HS-5 (cell line): ENCODE measurements at places on chromosomes 5 and 9.
A peak's percentile ranks its signal among the peaks of the same experiment; 100 is the strongest.

- no peak for DNase-seq
Observed at GRCh38 chr9:36249189-36249588, 9.1 kb downstream of the GNE start.

DNA sequence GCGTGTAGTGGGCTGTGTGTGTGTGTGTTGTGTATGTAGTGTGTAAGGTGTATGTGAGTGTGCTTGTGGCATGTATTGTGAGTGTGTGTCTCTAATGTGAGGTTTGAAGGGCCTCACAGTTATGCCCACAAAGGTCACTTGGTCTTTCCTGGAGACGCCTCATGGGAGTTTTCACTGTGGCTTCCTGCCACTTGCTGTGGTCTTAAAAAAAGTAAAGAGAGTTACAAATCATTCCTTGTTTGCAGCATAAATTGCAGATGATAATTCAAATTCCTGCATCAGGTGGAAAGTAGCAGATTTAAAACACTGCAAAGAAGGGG is 72.6 kb downstream of the TENT4A start:
- DNase-seq: no peak

DNA sequence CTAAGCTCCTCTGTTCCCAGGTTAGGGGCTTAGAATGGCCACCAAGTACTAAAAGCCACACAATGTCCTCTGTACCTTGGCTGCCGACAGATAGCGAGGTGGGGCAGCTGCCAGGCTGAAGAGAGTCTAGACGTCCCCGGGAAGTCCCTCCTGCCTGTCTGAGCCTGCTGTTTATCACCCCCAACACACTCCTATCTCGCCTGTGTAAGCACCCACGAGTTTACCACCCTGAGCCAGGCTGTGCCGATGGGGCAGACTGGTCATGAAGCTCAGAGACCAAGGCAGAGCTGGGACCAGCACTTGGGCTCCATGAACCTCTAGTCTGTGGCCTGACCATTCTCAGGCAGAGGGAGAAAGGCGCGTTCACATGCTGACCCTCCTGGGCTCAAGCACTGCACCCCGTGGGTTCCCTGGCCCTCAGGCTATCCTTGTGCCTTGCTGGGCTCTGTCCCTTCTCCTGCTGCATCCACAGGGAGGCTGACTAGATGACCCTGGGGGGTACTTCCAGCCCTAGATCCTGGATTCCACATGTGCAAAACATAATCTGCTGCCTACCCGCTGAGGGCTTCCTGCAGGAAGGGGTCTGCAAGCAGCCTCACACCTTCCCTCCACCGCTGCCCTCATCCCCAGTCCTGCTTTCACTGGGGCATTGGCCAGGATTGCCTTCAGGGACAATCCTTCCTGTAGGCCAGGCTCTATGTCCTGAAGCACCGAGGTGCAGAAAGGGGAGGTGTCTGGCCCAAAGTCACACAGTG is 18.6 kb upstream of the SLC25A51 start:
- no peak for DNase-seq

DNA sequence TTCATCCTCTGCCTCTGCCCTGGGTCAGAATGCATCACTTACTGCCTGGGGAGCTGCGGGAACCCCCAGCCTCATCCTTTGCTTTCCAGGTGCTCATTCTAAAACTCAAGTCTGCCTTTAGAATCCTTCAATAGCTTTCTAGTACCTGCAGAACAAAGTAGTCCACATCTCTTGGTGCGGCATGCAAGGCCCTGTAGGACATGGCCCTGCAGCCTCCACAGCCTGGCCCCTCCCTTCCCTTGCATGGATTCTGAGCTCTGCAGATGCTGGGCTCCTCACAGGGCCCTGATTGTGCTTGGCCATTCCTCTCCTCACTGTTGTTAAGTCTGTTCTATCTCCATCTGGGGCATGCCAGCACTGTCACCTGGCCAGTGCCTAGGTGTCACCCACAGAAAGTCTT is 141.6 kb downstream of the ADCY2 start:
- no peak for DNase-seq

DNA sequence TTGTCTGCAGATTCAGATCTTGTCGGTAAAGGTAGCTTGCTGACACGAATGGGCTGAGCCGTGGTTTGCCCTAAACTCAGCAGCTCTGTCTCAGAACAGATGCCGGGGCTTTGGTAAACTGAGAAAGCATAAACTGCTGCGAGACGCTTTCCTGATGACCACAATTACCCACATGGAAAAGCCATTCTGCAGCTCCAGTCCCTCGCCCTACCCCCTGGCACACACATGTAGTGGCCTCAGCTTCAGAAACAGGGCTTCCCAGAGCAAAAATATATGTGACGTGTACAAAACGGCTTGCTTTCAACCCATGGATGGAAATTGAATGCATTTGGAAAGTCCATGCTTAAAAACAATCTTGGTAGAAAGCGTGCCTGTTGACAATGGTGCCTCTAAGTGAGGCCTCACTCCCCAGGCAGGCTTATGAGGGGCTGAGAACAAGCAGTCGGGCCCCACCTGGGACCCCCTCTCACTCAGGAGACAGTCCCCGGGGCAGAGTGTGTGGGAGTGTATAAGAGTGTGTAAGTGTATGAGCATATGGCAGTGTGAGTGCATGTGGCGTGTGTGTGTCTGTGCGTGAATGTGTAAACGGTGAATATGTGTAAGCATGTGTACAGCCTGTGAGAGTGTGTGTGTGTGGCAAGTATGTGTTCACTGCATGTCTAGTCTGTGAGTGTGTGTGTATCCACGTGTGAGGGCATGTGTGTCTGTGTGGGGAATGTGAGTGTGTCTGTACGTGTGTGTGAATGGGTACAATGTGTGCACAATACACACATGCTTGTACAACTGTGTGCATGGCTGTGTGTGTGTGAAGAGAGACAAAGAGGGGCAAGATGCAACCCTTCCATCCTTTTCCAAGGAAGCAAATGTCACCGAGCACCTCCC is 88.2 kb upstream of the SMIM23 start:
- no peak for DNase-seq

DNA sequence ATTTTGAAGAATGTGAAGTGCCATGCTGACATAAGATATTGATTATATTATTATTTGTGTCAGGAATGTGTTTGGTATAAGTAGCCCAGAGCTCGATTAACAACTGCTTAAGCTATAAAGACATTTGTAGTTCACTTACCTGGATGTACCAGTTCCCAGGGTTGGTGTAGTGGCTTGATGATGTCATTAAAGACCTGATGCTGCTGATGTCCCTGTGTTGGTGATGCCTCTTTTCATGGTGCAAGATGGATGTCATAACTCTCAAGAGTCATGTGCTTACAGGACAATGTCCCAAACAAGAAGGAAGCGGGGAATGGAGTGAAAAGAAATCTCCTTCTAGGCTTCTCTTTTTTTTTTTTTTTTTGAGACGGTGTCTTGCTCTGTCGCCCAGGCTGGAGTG is 11.5 kb upstream of the GDNF start:
- no peak for DNase-seq

DNA sequence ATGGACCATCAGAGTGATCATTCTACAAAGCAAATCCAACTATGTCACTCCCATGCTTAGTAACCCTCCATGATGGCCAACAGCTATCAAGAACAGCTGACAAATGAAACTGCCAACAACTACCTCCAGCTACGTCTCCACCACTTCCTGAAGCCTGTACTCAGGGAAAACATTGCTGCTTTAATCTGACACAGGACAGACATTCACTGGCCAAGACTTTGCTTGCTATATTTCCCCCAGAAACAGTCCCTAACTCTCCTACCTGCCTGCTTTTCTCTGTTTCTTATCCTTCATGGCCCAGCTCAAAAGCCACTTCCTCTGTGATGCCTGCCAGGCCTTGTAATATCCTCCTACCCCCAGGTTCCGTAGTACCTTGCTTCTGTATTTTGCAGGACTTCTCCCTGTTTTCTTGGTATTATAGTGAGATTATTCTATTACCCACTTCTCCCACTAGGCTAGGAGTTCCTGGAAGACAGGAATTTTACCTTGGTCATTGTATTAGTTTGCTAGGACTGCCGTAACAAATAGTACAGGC is 14.7 kb upstream of the RAB14 start:
- no peak for DNase-seq

DNA sequence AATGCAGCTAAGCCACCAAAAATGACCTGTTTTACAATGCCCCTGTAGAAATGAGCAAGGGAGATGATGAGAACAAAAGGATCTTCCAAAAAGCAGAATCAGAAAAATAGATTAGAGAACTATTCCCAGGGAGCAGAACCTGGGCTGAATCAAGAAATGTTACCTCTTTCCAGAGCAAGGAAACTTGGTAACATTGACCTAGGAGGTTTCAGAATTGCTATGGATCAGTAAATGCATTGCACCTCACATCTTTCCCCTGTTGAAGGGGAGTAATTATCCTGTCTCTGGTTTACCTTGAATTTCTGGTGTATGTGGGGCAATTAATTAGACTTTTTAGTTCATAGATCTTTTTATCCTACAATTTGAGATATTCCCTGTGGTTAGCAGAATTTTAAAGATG is 151.2 kb upstream of the RAI14 start:
- DNase-seq: no peak

DNA sequence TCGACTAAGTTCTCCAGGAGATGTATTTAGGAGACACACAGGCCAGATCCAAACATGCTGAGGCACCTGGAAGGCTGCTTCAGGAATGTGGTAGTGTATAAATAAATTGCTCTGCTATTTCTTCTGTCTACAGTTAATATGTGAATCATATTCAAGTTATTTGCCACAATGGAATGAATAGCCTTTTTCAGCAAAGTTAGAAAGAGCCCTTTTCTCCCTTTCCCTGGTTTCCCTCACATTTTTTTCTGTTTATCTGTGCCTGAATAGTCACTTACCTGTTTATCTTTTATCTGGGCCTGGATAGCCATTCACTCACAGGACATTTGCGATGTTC is 44.1 kb upstream of the CLINT1 start:
- DNase-seq: no peak

DNA sequence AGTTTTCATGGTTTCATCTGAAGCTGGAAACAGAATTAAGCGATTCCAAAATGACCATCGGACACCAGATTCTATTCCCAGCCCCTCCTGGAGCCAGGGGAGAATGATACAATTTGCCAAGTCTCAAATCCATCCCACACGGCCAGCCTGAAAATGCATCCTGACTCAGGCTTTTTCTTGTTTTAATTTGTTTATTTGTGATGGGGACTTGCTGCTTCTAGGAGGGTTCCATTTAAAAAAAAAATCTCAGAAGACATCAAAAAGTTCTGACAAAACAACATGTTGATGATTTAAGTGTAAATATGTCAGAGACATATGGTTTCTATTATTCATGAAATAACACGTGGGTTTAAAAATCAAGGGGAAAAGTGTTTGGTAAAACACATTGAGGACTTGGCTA is 173.2 kb downstream of the GAS1 start:
- DNase-seq: no peak

DNA sequence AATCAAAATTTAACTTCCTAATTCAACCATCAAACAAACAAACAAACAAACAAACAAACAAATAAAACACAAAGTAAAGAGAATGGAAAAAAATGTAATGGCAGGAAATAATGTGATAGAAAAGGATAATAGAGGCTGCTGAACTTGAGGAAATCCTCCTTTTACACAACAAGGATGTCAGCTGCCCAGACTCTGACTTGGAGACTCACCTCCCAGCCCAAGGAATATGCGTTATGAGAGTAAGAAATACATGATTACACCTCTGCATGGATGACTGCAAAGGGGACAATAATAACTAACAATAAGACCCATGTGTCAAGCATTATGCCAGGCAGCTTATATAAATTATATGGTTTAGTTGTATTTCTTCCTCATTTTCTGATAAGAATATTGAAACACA is 46.6 kb upstream of the JAK2 start:
- no peak for DNase-seq

DNA sequence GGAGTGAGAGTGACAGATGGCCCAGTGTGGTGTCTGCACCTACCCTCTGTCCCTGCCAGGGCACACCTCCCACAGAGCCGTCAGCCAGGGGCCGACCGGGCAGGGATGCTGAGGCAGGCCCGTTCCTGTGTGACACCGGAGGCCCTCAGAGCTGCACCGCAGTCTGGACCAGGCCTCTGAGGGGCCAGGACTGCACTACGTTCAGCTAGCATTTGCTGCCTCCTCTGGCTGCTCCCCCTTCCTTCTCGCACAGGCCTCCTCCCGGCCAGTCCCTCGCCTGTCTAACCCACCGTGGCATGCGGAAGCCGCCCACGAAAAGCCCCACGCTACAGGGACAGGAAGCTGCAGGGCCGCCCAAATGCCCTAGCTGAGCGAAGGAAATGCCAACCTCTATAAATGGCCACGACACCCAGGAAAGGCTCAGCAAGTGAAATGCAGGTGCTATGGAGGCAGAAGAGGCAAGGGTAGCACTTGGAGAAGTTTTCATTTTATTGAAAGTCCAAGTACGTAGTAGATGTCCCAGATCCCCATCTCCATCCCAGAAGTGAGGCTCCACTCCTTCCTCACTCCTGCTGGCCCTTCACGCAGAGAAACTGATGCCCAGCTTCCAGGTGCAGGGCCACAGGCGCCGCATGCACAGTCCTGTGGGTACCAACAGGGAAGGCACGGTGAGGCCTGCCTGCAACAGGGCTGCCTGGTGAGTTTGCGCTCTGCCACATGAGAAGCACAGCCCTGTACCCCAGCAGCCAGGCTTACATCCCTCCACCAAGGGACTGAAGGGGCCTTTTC is 38.7 kb downstream of the MAPK9 start:
- DNase-seq: no peak

DNA sequence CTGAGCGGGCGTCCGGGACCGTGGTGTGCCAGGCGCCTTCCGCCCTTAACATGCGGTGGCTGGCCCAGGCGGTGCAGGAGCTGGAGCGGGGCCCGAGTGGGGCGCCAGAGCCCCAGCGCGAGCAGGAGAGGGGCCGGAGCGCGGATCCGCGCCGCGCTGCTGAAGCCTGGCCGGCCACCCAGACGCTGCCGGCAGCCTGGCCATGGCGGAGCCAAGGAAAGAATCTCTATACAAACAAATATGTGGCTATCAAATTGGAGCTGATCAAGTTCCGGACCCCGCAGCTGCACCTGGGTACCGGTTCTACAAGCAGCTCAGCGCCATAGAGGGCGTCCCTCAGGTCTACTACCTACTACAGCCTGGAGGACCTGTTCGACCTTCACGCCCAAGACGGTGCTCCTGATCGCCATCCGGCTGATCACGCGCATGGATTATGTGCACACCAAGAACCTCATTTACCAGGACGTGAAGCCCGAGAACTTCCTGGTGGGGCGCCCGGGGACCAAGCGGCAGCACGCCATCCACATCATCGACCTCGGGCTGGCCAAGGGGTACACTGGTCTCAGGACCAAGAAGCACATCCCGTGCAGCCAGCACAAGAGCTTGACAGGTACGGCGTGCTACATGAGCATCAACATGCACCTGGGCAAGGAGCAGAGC is 55.8 kb downstream of the JAK2 start:
- no peak for DNase-seq

DNA sequence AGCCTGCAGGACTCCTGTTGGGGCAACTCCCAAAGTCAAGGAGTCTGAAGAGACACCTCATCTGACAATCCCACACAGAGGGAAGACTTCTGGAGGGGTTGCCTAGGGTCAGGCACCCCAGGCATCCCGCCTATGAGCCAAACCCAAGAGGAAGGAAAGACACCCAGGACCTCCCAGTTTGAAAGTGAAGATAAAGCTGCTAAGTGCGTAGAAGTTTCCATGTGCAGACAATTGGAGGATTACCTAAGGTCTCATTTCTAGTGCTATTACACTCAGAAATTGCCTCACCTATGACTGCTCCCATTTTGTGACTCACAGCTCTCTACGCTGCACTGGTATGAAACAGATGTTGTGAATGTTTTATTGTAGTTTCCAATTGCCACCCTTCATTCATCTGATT is 322.9 kb downstream of the SLIT3 start:
- peak; percentile 73 for DNase-seq

- DNase-seq: no peak
Observed at GRCh38 chr5:139579-140442, 47.8 kb downstream of the PLEKHG4B start.

GRCh38 chr5:108769352-108769751 is 21.7 kb downstream of the FER start:
- no peak for DNase-seq
